ELR (cell line): ENCODE measurements at places on chromosomes 3 and 15.

- DNase-seq: no peak
Measured at GRCh38 chr3:50807266-50807665, 132.5 kb downstream of the DOCK3 start.

DNA sequence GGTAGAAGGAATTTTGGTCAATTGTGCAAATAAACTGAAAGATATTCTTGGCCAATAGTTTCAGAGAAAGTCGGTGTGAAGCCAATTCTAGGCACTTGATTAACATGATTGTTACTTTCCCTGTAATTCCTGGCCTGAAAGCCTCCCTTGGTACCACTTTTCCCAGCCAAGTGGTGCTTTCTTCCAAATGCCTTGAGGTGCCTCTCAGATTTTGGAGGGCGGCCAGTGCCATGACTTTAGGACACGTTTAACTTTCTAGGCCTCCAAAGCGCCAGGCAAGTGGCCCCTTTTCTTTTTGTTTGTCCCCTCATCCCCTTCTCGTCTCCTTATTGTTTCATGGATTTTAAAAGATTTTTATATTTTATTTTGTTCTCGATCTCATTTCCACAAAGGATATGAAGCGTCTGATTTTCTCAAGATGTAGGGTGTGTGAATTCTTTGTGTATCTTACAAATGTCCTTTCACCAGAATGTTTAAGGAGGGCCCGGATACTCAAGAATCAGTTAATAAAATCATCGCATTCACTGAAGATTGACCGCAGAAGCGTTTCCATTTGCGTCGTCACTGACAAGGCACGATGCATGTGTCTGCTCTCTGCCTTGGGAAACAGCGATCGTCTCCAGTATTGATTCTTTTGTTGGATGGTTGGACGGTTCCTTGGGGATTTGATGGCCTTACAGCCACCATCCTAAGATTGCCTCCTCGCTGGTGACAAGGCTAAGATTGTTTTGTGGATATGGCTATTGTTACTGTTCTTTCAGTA lies 87.8 kb downstream of the ASB7 start:
- no peak for DNase-seq

DNA sequence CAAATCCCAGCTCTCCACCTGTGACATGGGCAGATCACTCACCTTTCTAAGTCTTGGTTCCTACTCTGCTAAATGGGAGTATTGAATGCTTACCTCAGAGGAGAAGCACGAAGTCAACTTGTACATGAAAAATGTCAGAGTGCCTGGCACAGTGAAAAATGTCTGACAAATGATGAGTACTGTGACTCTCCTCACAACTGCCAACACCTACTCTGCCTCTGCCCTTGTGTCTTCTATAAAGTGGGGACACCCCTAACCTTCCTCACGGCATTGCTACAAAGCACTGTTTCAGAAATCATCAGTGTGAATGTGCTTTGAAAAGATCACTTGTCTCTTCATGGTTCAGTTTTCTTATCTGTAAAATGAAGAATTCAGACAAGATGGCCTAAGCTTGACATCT lies 940 bp upstream of the CCR1 start:
- no peak for DNase-seq

GRCh38 chr3:57948080-57948671 lies 60.0 kb upstream of the FLNB start:
- no peak for DNase-seq

GRCh38 chr3:278300-279064 lies 81.9 kb downstream of the CHL1 start:
- DNase-seq: no peak

- no peak for DNase-seq
Measured at GRCh38 chr15:75431682-75432081, 19.8 kb downstream of the SIN3A start.

DNA sequence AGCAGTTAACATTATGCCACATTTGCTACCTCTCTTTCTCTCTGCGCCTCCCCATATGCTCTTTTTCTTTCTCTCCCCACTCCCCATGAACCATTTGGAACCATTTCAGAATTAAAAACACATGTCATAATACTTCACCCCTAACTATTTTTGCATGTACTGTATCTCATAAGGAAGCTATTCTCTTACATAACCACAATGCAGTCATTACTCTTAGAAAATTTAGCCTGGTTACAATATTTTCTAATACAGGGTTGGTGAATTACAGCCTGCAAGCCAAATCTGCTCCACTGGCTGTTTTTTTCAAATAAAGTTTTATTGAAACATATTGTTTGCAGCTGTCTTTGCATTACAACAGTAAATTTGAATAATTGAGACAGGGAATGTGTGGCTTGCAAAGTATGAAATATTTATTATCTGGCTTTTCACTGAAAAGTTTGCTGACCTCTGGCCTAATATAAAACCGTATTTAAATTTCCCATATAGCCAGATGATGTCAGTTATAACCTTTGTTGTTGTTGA lies 62.8 kb downstream of the SGO1 start:
- no peak for DNase-seq

GRCh38 chr15:80780416-80781221 lies 1.4 kb downstream of the CEMIP start:
- peak; percentile 61 for DNase-seq

GRCh38 chr15:63597038-63597790 lies at the start of gene FBXL22:
Gene FBXL22, plus strand, starts transcription at chr15:63597387. Its CDS starts 6 bp downstream, at chr15:63597393.
- no peak for DNase-seq

DNA sequence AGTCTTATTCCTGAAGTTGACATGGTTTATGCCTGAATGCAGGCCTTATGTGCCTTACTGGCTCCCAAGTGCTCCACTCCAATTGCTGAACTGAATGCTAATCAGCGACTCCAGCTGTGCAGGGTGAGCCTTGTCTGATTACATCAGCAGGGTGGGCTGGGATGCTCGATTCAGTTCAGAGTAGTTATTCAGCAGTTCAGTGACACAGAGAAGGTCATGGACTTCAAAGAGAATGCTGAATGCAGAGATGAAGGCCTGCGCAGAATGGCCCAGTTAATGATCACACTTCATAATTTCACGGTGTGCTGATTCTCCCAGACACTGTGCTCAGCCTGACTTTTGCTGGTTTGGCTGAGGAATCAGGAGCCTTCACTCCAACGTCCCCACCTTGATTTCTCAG lies 63.6 kb downstream of the CLDN1 start:
- no peak for DNase-seq

DNA sequence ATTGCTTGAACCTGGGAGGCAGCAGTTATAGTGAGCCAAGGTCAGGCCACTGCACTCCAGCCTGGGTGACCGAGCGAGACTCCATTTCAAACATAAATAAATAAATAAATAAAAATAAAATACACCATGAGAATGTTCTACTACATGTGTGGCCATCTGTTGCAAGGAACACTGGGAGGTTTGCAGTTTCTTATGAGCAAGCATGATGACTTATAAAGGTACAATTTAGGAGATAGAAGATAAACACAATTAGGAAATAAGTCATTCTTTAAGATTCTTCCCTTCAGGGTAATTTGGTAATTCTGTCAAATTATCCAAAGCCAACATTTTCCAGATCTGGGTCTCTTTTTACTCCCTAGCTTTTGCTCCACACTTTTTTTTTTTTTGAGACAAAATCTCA lies 13.4 kb downstream of the HTR3C start:
- peak; percentile 61 for DNase-seq

- no peak for DNase-seq
Measured at GRCh38 chr3:42855219-42855546, 20.5 kb downstream of the CYP8B1 start.

GRCh38 chr15:80550908-80551260 lies 144.2 kb upstream of the ABHD17C start:
- peak; percentile 56 for DNase-seq

DNA sequence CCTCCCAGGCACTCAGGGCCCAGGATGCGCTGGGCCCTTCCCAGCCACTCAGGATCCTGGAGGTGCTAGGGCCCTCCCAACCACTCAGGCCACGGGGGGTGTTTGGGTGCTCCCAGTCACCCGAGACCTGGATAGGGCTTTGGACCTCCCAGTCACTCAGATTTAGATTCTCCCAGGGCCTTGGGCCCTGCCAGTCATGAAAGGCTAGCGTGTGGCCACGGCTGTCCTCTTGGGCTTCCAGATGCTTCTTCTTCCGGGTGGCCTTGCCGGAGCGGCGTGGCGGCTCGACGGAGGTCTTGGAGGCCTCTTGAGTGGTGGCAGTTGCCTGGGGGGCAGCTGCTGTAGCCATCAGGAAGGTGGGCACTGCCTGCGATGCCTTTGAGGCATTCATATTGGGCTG lies 2.8 kb downstream of the MAGEL2 start:
- DNase-seq: no peak

GRCh38 chr15:57752840-57753239 lies 46.3 kb downstream of the POLR2M start:
- DNase-seq: no peak

- DNase-seq: no peak
Measured at GRCh38 chr15:45115312-45115820, 1.2 kb downstream of the DUOXA2 start.

DNA sequence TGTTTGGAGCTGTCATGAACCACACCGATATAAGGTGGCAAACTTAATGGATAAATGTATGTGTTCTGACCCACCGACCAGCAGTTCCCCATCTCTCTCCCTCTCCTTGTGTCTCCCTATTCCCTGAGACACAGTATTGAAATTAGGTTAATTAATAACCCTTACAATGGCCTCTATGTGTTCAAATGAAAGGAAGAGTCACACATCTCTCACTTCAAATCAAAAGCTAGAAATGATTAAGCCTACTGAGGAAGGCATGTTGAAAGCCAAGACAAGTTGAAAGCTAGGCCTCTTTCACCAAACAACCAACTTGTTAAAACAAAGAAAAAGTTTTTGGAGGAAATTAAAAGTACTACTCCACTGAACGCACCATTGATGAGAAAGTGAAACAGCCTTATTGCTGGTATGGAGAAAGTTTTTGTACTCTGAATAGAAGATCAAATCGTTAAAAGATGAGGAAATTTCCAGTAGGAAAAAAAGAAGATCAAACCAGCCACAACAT lies 15.0 kb downstream of the ATR start:
- DNase-seq: no peak

DNA sequence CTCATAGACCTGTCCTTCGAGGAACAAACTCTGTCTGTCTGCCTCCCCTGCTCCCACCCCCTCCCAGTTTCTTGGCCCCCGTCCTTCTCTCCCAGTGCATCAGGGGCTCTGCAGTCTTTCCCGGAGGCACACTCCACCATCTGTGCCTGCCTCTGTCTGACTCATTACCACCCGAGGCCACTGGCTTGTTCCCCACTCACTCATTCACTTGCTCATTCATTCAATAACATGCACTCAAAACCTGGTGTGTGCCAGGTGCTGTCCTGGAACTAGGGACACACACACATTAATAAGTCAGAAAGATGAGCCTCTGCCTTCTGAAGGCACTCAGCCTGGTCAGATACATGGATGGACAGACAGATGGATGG lies 12.4 kb downstream of the AMIGO3 start:
- DNase-seq: peak; percentile 69

DNA sequence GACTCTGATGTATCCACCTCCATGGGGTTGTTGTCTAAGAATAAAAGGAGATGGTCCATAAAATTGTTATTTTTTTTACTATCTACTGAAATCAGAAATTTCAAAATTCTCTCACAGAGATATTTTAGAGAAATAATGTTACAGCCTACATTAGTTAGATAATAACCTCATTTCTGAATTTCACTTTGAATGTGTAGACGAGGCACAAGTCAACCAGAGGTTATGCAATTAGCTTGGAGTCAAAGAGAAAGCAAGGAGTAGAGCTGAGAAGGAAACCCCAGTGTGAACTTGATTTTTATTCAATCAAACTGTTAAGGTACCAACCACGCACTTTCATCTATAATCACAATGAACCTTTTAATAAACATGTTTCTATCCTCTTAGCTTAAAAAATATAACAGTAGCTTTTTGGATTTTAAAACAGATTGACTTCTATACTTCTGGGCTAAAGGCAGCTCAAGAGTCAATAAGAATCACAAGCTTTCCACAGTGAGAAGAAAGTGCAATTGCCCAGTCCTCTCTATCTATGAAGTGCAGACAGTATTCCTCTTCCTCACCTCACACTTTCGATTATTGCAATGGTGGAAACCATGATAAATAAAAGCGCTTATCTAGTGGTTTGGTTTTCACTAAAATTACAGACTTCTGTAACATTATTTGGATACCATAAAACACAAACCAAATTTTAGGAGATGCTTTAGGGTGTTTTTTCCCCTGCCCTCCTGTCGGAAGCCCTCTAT lies 403.2 kb downstream of the ZBTB20 start:
- no peak for DNase-seq

DNA sequence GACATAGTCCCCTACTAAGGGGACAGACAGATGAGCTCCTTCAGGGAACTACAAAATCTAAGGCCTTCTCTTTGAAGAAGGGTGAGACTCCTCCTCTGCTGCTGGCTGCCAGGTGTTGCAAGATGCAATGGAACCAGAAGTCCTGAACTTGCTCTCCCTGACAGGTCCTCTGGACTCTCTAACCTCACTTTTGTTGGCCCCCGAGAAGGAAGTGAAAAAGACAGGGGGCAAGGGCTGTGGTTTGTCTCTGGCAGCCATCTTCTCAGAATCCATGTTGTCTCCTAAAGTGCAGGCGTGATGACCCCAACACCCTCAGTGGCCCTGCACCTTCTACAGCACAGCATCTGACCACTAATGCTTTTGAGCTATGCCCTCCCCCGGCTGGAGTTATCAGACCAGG lies 292.5 kb downstream of the CHST2 start:
- no peak for DNase-seq

GRCh38 chr3:156033428-156033827 lies 87.0 kb upstream of the KCNAB1 start:
- DNase-seq: no peak

DNA sequence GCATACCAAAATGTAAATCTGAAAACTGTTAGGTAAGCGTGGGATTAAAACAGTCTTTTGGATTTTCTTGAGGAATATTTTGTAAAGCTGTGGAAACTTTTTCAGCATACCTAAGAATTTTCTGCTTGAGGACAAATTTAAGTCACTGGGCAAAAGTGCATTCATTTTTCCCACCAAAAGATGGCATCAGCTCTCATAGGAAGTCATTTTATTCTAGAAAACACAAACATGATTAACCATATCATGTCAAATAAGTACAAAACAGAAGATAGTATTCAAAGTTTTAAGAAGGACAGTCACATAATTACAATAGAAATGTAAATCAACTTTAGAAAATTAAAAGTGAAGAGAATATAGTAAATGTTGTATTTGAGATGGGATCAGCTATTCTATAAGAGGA lies 63.5 kb downstream of the SLC49A4 start:
- DNase-seq: peak; percentile 36

DNA sequence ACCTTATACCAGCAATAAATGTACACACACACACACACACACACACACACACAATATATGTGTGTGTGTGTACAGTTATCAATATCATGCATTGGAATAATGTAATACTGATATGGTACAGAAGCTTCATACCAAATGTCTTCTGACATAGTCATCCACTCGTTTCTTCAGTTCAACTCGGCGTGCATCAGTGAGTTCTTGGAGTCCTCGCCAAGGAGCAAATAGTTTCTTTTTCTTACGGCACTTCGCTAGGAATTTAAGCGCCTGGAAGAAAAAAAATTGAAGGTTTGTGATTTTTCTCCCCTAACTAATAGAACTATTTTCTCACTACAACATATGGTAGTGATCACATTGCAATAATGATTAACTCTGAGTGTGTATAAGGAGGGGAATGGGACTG lies 32.1 kb upstream of the GOLGB1 start:
- no peak for DNase-seq

GRCh38 chr15:36874930-36875329 lies 225.4 kb downstream of the MEIS2 start:
- DNase-seq: no peak
